ENCODE measurements at places on chromosomes 1 and 21. TPM values are rescaled to one million over a fixed set of nuclear protein-coding genes. Genes with fewer than 3 reads are reported as not detected.

USH2A gene
- total RNA-seq: under 0.01 TPM

RGS7 gene
- 20.0 TPM for total RNA-seq

C1orf87 gene
- total RNA-seq: not detected

ZNF496 gene
- 13.9 TPM for total RNA-seq

MROH9 gene
- total RNA-seq: not detected

TRIM17 gene
- total RNA-seq: 1.6 TPM

APCS gene
- total RNA-seq: not detected

TRIM58 gene
- total RNA-seq: 3.3 TPM

ANGPTL3 gene
- not detected for total RNA-seq

ABCD3 gene
- total RNA-seq: 94.2 TPM

NBPF8 gene
- 6.5 TPM for total RNA-seq

B4GALT2 gene
- 119 TPM for total RNA-seq

EXTL2 gene
- 28.9 TPM for total RNA-seq

UBASH3A gene
- not detected for total RNA-seq

SELL gene
- 0.82 TPM for total RNA-seq

AK5 gene
- total RNA-seq: 40.4 TPM

LAD1 gene
- not detected for total RNA-seq

EPHB2 gene
- 22.8 TPM for total RNA-seq

INKA2 gene
- 4.5 TPM for total RNA-seq

TNN gene
- 0.82 TPM for total RNA-seq

DCST1 gene
- total RNA-seq: not detected

CFAP141 gene
- not detected for total RNA-seq

All from frontal cortex (tissue), 4 donors.